ENCODE measurements at places on chromosomes 3 and 15.

- DNase-seq, result no peak
These were observed 67.8 kb downstream of the GPR176 start for GRCh38 chr15:39852250-39852649.

- DNase-seq, result no peak
These were observed 786.4 kb downstream of the MCTP2 start for GRCh38 chr15:95017666-95018328.

DNA sequence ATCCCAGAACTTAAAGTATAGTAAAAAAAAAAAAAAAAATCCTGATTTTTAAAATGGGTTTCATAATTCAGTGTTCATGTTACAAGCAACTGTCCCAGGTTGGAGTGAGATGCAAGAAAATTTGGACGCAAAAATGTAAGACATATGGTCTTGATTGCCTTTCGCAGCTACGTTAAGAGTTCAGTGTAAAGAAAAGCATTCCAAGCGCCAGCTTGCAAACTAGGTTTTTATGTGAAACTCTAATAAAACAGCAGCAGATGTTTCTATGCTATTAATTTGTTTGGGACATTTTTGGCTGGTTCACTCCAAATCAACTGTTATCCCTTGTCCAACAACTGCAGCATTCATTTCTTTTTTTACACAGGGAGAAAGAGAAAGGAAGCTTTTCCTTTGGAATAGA is 957.8 kb downstream of the ROBO1 start:
- no peak for DNase-seq

DNA sequence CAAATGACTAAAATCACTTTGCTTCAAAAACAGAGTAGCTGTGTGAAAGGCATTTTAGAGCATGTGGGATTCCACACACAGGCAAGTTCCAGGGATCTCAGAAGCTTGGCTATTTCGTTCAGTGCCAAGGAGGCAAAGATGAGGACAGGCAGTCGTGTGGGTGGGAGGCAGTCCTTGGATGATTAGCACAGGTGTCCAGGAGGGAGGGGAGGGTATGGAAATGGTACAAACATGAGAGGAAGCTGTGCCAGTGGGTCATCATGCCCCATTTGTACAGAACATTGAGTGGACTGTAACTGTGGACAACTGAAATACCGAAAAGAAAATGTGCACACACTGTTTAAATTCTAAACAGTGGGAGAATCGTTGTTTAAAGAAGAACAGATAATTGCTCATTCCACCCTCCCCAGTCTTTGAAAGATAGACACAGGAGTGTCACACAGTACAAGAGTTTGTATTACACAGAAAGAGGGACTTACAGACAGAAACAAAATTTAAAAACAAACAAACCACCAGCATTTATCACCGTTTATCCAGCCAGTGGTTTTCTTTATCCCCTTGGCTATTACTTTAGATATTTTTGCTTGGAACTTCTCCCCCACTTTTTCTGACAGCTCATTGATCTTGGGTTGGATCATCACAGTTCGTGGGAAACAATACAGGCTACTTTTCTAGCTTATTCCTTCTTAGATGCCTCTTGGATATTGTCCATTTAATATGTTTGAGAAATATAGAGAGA is 122.9 kb downstream of the GREM1 start:
- no peak for DNase-seq

DNA sequence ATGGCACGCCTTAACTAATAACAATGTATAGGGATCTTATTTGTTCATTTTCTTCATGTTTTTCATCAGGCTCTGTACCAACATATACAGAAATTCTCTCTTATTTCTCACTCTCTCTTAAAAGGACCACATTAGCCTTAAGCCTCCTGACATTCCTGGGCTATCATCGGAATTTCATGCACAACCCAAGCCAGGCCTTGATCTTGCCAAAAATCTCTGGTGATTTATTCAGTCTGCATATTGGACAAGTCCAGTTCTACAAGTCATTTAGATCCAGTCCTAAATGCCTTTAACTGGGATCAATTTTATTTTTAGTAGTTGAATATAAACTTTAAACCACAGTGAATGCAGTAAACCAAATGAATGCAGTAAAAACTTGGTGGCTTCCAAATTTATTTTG is 385.4 kb downstream of the MECOM start:
- DNase-seq, result no peak

DNA sequence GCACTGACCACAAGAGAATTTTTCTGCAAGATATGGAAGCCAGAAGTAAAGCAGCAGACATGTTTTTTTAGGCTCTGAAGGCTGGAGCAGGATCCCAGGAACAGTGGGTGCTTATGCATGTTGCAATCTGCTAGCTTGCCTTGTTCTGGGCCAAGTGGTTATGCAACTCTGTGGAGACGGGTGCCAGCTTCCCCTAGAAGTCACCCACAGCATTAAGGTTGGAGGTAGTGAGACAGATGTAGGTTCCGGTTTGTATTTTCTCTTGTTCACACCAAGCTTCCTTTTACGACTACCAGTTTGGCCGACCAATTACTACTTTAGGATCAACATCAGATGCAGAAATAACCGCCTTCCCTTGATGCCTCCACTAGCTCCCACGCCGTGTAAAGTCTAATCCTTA is 11.1 kb downstream of the DPH3 start:
- DNase-seq, result no peak

DNA sequence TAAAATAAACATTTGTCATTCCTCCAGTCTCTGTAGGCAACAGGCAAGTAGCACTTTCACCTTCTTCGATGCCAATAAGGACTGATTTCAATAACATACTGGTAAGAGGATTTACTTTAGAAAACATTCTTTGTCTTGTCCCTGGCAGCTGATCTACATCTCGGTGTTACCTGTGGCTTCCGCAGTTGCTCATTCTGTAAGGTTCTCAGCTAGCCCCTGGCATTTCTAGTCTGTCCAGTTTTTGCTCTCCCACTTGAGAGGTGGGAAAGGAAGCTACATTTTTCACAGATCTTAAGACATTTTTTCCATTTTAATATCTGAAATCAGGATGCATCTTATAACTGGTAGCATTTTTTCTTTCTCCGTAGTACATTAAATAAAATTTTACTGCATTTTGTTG is 19.7 kb upstream of the MAP6D1 start:
- DNase-seq, result no peak

DNA sequence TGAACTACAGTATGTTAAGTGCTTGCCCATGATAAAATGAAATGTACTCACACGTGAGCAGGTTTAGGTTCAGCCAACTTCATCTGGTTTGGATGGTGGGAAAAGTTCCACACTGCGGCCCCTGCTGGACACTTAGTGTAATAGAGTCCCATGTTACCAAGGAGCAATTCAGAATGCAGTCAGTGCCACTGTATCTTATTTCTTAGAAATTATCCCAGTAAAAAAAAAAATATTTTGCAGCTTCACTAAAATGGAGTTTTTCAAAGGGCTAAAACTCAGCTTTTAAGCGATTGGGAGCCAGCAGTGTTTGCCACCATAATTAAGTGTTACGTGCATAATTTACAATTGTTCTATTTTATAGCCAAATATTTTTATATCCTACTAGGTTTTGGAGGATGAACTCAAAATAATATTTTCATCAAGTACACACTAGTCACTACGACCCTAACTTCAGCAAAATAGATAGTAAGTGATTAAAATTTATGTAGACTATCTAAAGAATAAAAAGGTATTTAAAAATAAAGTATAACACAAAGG is 371.7 kb upstream of the GBE1 start:
- no peak for DNase-seq

DNA sequence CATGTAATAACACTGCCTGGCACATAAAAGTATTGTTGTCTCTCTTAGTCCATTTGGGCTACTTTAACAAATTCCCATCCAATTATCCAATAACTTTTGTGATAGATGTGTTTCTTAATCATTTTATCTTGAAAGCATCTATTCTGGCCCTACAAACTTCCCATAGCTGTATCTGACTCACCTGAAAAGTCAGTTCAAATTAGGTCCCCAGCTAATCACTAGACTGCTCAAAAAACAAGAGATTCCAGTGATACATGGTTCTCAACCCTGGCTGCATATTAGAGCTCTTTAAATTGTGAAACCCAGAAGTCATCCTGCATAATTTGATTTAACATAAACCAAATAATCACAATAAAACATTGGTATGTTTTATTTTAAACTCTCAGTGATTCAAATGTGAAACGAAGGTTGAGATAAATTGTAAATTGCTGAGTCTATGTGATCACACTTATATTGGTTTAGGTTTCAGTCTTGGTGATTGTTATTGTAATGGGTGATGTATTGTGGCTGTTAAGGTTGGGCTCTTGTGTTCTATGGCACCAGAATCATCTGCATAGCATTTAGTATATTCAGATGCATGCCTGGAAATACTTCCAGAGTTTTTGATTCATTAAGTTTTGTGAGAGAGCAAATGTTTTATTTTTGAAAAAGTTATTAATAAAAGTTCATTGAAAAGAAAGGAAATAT is 268.9 kb upstream of the KCNMB2 start:
- no peak for DNase-seq

- DNase-seq, result no peak
These were observed 139.3 kb downstream of the PLCH1 start for GRCh38 chr3:155605571-155605970.

GRCh38 chr3:16841904-16842271 is 42.9 kb upstream of the PLCL2 start:
- no peak for DNase-seq

DNA sequence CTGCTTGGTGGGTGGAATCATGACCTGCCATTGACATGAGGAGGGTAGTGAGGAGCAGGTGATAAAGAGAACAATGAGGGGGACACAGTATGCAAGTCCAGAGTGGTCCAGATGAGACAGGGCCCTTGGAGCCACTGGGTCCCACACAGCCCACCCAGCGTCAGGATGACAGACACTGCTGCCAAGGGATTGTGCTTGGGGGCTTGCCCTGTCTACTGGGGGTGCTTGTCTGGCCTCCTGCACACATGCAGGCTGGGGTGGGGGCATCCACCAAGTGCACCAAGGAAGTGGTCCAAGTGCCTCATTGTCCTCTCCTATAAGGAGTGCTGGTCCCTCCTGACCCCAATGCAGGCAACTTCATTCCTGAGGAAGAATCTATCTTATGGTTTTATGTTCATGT is 39.2 kb upstream of the CTSH start:
- no peak for DNase-seq

DNA sequence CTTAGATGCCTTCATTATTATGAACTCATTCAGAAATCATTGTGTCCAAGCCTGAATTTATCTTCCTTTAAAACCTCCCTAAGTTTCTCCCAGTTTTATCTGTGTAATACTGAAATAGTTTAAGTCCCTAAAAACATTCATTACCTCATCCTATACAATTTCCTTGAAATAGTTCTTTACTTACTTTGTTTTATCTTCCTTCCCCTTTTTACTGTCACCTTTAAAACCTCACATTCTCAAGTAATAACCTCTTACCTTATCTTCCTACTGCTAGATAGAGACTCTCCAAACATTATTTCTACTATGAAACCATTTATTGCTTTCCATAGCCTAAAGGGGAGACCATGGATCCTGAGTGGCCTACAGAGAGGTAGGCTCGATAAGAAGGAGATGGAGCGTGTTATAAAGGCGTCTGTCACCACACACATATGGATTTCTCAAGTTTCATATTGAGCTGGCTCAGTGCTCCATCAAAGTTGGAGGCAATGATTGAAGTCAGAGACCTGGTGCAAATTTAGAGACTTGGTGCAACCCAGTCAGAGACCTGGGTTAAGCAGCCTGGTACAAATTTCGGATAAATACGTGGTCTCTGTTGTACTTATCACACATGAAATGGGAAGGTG is 140.4 kb downstream of the NFKBIZ start:
- DNase-seq, result no peak

- DNase-seq, result no peak
These were observed 185.5 kb downstream of the MCTP2 start for GRCh38 chr15:94416820-94417219.

- no peak for DNase-seq
These were observed 24.5 kb upstream of the EBLN2 start for GRCh38 chr3:73036694-73037591.

DNA sequence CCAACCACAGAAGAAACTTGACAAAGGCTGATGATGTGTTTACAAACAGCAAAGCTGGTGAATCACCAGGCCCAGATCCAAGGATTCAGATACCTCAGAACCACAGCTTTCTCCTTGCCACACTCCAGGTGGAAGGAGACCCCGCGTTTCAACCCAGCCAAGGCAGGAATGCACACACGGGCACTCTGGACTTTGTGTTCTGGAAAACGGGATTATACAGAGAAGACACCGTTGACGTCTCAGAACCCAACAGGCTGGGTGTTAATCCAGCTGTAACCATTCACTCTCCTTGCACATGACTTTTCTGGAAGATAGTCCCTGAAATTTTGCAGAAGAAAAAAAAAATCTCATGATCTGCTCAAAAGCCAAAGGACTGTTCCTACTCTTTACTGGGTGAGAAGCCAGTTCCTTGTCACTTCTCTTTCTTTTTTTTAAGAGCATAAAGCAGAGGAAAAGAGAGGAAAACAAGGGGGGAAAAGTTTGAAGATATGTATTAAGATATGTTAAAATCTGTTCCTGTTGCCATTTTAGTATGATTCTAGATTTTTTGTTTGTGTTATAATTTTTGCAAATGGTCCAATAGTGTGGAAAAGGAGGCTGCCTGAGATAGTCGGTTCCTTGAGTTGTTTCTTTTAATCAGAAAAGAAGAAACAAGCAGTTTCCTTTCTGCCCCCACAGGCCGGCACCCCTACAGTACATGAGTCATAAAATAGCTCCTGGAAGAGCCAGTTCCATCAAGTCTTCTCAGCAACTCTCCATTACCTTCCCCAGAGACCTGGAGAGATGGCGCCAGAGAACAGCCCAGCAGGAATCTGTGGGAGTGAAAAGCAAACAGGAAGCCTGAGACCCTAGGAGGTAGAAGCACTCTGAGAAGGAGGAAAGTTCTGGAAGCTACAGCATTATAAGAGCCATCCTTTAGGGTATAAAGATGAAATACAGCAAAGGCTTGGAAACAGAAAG is 73.1 kb downstream of the RORA start:
- DNase-seq, result no peak

- DNase-seq, result no peak
These were observed 127.9 kb downstream of the DMXL2 start for GRCh38 chr15:51494411-51495314.

DNA sequence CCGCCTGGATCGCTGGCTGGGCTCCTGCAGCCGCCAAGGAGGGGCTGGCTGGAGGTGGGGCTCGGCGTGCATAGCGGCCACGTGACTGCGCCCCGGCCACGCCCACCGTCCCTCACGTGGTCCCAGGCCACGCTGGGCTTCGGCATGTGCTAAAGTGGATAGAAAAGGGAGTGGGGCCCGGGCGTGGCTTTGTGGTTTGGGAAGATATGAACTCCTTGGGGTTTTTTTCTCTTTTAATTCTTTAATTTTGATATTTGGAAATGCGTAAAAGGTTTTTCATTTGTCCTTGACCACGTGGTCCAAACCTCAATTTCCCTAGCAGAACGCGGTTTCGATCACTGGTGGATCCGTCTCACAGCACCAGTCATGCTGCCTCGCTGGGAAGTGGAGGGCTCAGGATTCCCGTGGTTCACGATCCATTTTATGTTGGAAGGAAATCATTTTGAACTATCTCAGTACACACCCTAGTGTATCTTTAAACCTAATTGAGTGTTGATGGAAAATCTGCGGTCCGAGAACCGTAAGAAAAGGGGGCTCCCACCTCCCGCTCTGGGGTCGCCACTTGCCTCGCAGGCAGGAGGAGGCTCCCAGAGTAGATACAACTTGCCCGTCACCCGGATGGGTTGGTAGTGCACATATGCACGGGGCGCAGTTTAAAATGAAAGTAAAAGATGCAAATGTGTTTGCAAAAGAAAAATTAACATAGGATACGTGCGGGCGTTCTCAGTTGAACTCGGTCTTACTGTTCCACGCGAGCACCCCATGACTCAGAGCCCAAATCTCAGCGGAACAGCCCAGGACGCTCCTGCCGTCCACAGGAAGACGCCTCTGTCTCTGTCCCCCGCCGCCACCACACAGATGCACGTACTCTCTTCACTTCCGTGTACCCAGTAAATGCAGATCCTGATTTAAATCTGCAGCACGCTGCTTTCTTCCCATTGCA is 141.9 kb downstream of the PGPEP1L start:
- DNase-seq, result peak; percentile 69

All from stimulated activated CD4-positive, alpha-beta T cell treated with anti-CD3 and anti-CD28 coated beads, Interleukin-4, amount 100 ng/mL, for 4 hours (primary cell).